Endothelial cell (in vitro differentiated cells): ENCODE measurements at places on chromosomes 3 and 15.

DNA sequence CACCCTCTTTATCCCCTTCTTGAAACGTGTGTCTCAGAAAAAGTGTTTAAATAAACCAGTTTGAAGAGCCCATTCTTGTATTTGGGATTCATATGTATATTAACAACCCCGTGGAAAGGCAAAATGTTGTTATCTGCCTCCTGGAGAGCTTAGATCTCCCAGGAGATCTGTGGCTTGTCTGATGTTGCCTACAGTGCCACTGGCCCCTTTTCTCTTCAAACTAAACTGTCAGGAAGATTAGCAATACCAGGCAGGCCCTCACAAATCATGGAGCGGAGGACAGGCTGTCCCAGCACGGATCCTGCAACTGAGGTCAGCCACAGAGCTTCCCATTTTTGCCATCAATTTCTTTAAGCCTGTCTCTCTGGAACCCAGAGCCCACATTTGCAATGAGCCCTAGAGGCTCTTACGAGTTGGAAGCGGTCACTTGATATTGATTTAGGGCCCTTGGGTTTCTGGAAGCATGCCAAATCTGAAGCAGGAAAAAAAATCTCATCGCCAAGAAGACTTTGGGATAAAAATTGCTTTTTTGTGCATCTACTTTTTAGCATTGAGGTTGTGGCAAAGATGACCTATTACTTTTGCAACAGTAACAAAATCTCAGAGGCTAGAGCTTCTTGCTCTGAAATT, 234.1 kb downstream of the OPA1 start:
- DNase-seq, result no peak

DNA sequence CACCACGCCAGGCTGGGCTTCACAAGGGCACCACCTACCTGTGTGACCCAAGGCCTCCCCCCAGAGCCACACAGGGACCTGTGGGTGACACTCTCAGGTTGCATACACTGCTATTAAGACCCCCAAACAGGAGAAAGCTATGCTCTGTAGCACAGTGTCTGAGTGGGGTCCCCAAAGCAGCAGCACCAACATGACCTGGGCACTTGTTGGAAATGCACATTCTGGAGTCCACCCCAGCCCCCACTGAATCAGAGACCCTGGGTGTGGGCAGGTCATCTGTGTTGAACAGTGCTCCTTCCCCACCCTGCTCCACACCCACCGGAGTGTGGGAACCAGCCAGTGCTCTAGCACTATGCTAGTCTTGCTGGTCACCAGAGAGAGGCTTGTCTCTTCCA, 76.1 kb downstream of the ADAMTS17 start:
- no peak for DNase-seq

- DNase-seq, result no peak
These were observed 115.8 kb upstream of the ARHGEF3 start for GRCh38 chr3:56917361-56918110.

GRCh38 chr3:176954517-176954916, 242.8 kb downstream of the TBL1XR1 start:
- DNase-seq, result no peak

GRCh38 chr15:30065025-30065801, 17.5 kb upstream of the GOLGA8J start:
- no peak for DNase-seq

DNA sequence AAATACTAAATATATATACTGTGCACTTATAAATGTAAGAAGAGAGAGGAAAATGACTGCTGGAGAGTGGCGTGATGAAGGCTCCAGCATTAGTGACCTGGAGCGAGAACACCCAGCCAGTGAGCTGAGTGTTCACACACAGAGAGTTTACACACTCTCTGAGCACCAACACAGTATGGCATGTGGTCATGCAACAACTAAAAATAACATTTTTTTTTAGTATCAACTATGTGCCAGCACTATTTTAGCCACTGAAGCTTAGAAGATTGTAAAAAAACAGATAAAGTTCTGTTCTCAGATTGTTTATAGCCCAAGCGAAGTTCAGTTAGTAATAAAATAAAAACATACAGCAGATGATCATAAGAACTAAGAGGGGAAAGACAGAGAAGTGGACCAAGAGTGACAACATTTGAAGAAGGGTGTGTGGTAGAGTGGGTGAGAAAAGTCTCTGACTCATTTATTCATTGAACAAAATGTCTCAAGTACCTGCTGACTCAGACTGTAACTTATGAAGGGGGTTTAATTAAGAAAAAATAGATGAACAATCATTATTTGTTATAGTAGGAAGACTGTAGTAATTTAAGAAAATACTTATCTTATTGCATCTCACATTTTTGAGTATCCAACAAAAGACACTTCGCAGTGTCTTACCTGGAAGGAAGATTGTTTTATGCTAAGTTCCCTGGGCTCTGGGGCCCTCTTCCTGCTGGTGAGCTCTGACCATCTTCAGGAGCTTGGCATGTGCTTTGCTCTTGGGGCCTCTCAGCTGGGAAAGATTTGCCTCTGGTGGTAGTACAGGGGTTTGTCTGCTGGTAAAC, 43.8 kb downstream of the GAP43 start:
- DNase-seq, result no peak

- DNase-seq, result no peak
These were observed 429.7 kb upstream of the RASGRP1 start for GRCh38 chr15:38994310-38994709.

DNA sequence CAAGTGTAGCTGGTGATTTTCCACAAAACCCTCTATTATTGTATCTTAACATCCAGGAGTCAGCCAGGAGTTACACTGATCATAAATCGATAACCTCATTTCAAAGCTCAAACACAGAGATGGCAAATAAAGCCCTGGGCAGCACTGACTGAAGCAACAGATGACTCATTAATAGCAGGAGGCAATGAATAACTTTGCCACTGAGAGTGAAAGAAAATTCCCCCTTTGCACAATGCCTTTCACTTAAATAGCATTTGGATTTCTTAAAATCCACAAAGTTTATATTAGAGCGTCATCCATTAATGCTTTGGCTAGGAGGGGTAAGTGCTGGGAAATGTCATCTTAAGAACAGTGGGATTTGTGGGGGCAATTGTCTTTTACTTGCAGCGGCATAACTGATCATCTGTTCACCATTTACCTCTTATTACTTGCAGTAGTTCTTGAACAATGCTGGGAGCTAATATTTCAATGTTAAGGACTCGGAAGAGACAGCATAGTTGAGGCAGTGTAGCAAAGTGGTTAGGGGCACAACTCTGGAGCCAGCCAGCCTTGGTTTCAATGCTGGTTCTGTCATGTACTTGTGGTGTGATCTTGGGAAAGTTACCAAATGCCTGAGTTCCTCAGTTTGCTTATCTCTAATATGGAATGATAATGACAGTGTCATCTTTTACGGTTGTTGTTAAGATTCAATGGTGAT, 630.4 kb upstream of the TBL1XR1 start:
- DNase-seq, result no peak

DNA sequence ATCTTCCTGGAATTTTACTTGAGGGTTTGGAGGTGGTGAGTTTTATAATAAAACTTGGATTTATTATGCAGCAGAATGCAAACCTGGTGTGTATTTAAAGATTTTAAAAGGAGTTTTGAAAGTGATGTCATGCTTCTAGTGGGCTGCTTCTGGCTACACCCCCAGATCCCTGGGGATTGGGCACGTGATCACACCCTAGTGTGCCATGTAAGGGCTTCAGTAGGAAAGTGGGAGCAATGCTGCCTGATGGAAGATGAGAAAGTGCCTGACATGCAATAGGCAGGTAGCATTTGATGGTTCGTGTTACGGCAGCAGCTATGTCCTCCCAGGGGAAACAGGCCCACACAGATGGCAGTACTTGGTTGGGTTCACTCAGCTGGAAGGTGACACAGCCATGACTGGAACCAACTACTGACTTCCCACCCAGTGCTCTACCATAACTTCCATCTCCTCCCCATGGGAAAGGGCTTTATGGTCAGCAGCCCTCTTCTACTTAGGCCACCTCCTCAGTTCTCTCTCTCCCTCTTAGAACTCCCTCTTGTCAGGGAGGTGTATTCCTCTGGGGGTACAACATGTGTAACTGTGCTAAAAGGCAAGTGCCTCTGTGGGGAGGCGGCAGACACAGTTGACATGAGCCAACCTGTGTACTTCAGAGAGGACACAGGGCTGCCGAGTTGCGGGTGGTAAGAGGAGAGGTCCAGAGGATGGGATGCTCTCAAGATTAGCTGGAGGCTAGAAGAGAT, 5.6 kb downstream of the ITPKA start:
- DNase-seq, result no peak
